ENCODE measurements at places on chromosomes 7 and 10.

GRCh38 chr10:73815719-73816030, 4.3 kb upstream of the NDST2 start:
- no peak for DNase-seq

GRCh38 chr7:22596763-22597400, 96.9 kb upstream of the STEAP1B start:
- no peak for DNase-seq

GRCh38 chr10:22690158-22690557, 24.2 kb downstream of the PIP4K2A start:
- DNase-seq: no peak

- no peak for DNase-seq
These were observed 33.1 kb upstream of the MKLN1 start for GRCh38 chr7:131294553-131294952.

GRCh38 chr10:7188456-7189050, 222.3 kb downstream of the SFMBT2 start:
- no peak for DNase-seq

DNA sequence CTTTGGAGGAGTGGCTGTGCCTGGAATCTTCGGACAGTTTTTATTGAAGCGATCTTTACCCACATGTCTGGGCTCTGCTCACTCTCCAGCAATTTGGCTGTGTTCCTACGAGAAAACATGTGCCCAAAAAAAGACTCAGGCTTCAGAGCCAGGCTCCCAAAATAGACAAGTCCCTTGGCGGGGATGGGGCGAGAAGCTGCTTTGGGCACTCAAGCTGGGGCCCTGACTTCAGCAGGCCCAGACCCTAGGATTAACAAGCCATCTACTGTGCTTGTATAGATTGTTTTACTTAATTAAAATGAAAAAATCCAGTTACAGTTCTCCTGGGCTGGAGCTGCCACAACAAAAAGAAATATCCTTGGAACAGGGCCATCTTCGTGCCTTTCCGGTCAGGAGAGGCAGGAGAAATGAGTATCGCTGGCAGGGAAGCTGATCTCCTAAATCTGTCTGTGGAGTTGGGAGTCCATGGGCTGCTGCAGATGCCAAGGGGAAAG, 51.4 kb upstream of the PDCD4 start:
- no peak for DNase-seq

GRCh38 chr7:2967705-2968104, 76.0 kb downstream of the CARD11 start:
- no peak for DNase-seq

GRCh38 chr10:125719173-125720001, at the start of gene EDRF1:
TSS of gene EDRF1 (plus strand) at chr10:125719709. CDS start at chr10:125719808, 99 bp downstream.
- peak; percentile 98 for DNase-seq

GRCh38 chr10:43595739-43596298, 10.4 kb upstream of the ZNF485 start:
- no peak for DNase-seq

GRCh38 chr10:8438603-8439002, 384.1 kb downstream of the GATA3 start:
- DNase-seq: no peak

- DNase-seq: no peak
These were observed 114.6 kb downstream of the PRKG1 start for GRCh38 chr10:51188866-51189265.

DNA sequence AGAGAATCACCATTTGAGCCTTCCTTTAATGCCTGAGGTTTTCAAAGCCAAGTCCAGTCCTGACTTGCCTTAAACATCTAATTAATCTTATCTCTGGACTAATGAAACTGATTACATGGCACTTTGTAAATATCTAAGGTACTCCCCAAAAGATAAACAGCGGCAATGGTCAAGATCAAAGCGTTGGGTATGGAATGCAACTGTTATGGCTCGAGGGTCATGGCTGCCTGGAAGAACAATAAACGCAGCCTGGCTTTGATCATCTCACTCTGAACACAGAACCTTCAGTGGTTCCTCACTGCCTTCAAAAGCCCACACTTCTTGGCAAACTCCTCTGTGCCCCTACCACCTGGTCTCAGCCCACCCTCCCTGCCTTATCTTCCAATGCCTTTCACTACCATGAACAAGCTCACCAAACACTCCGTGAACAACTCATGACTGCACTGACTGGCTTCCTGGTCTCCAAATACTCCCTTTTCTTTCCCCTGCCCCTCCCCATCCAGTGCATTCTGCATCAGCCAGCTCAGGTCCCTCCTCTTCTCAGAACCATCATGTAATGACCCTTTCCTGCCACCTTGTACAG, 150.2 kb upstream of the NFE2L3 start:
- no peak for DNase-seq

- no peak for DNase-seq
These were observed 203.0 kb upstream of the MEOX2 start for GRCh38 chr7:15889507-15889906.

DNA sequence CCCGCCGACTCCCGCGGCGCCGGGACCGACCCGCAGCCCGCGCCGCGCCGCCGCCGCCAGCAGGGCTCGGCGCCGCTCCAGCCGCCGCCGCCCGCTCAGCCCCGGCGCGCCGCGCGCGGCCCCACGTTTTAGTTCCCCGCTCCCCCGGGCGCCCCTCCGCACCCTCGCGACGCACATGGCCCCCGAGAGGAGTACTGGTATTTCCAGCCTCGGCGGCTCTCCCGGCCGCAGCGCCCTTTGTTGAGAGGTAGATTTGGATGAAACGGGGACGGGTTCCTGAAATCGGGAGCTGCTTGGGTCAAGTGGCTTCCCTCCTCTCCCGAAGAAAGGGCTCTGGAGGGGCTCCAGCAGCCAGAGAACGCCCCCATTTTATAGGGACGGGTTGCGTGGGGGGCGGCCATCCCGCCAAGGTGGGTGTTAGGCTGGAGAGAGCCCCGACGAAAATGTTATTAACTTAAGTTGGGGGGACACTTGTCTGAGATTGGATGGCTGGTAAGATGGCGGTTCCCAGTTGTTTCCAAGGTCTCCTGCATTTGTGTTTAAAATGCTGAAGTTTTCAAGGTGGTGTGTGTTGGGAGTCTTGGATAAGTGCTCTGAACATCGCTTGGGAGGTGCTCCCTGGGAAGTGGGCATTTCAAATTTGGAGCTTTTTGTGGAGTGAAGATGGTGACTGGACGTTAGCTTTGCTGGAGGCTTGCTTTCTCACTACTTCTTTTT, 1.2 kb downstream of the BMI1 start:
- DNase-seq: no peak

Data from stimulated activated CD4-positive, alpha-beta T cell treated with anti-CD3 and anti-CD28 coated beads, TNF-alpha, amount 100 ng/mL, for 48 hours (primary cell).